Activated naive CD8-positive, alpha-beta T cell treated with anti-CD3 and anti-CD28 coated beads for 36 hours (primary cell): ENCODE measurements at places on chromosomes 5 and 9. TPM values are rescaled to one million over a fixed set of nuclear protein-coding genes. Genes with fewer than 3 reads are reported as not detected.

Gene ANGPTL2
- not detected for total RNA-seq

Gene SMIM33
- not detected for total RNA-seq

Gene IRX4
- total RNA-seq, result not detected

Gene WDR38
- not detected for total RNA-seq

Gene CATSPER3
- 0.39 TPM for total RNA-seq

Gene CTNND2
- total RNA-seq, result not detected

Gene ELP1
- 32.3 TPM for total RNA-seq

Gene CNTFR
- not detected for total RNA-seq

Gene SPRY4
- total RNA-seq, result 0.91 TPM

Gene PAPPA
- not detected for total RNA-seq

Gene CD74
- 294 TPM for total RNA-seq

Gene NANS
- 47.4 TPM for total RNA-seq

Gene CARD9
- total RNA-seq, result 1.5 TPM

Gene FOXD4L4
- 0.10 TPM for total RNA-seq

Gene THBS4
- 0.76 TPM for total RNA-seq

Gene ZNF608
- 0.12 TPM for total RNA-seq

Gene CCL27
- total RNA-seq, result not detected

Gene TMEM174
- total RNA-seq, result not detected

Gene TICAM2
- total RNA-seq, result 1.1 TPM

Gene CDC20B
- total RNA-seq, result not detected

Gene C9orf40
- total RNA-seq, result 21.6 TPM

Gene PCYOX1L
- 17.2 TPM for total RNA-seq

Gene GNA14
- not detected for total RNA-seq

Gene SLCO4C1
- 0.24 TPM for total RNA-seq

Gene LRRC14B
- total RNA-seq, result not detected

Gene STPG3
- not detected for total RNA-seq

Gene PCA3
- total RNA-seq, result not detected

Gene NMUR2
- not detected for total RNA-seq

Gene TLX3
- not detected for total RNA-seq

Gene C9orf152
- total RNA-seq, result not detected

Gene FOXD4
- total RNA-seq, result not detected

Gene LRRC19
- not detected for total RNA-seq

Gene FBP2
- not detected for total RNA-seq

Gene ZNF474
- total RNA-seq, result 0.28 TPM

Gene DMRT3
- total RNA-seq, result not detected

Gene INSL4
- not detected for total RNA-seq
